Stimulated activated CD4-positive, alpha-beta T cell treated with anti-CD3 and anti-CD28 coated beads, Interleukin-12 subunit alpha, Interleukin-12 subunit beta, amount 100 ng/mL, for 24 hours (primary cell): ENCODE measurements at places on chromosomes 7 and 10.

GRCh38 chr7:29122759-29123158 is 23.6 kb downstream of the CPVL start:
- DNase-seq = no peak

DNA sequence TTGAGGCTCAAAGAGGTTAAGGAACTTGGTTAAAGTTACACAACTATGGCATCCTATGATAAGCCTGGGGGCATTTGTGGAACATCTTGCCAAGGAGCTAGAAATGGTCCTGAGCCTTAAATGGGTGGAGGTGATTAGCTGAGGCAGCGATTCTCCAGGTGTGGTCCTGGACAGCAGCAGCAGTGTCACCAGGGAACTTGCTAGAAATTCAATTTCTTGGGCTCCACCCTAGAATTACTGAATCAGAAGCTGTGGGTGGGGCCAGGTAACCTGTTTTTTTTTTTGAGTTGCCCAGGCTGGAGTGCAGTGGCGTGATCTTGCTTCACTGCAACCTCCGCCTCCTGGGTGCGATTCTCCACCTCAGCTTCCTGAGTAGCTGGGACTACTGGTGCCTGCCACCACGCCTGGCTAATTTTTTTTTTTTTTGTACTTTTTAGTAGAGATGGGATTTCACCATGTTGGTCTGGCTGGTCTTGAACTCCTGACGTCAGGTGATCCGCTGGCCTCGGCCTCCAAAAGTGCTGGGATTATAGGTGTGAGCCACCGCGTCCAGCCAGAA is 13.1 kb downstream of the RPS24 start:
- no peak for DNase-seq

GRCh38 chr7:41809940-41810576 is 107.2 kb upstream of the INHBA start:
- no peak for DNase-seq

DNA sequence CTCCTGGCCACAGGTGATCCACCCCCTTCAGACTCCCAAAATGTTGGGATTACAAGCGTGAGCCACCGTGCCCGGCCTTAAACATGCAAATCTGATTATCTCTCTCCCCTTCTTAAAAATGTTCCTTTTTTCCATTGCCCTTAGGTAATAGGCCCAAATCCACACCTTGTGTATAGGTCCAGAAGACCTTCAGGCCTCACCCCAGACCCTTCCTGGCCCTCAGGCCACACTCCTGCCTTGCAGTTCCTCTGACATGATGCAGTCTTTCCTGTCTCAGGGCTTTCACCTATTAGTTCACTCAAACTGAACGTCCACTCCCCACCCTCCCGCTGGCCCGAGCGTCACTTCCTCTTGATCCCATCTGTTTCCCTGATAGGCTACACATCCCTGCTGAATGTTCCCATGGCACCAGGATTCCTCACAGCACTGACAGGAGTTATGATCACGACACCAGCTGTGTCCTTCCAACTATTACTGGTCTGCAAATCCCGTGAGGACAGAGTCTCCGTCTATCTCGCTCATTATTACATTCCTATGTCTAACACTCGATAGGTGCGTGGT is 46.4 kb downstream of the DENND2A start:
- DNase-seq = no peak

DNA sequence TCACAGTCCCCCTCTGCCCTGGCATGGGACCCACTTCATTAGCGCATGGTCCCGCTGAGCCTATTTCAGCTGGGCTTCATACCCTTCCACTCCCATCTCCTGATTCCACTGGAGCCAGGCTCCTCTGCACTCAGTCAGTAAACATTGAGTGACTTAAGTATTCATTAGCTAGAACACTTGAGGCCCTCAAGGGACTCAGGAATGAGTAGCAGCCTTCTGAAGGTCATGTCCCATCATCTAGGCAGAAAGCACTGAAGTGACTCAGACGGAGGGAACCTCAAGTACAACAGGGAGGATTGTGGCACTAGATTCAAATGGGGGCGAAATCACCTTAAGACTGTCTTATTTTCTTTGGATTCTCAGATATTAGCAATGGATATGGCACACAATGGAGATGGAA is 186.6 kb upstream of the INHBA start:
- DNase-seq = no peak

DNA sequence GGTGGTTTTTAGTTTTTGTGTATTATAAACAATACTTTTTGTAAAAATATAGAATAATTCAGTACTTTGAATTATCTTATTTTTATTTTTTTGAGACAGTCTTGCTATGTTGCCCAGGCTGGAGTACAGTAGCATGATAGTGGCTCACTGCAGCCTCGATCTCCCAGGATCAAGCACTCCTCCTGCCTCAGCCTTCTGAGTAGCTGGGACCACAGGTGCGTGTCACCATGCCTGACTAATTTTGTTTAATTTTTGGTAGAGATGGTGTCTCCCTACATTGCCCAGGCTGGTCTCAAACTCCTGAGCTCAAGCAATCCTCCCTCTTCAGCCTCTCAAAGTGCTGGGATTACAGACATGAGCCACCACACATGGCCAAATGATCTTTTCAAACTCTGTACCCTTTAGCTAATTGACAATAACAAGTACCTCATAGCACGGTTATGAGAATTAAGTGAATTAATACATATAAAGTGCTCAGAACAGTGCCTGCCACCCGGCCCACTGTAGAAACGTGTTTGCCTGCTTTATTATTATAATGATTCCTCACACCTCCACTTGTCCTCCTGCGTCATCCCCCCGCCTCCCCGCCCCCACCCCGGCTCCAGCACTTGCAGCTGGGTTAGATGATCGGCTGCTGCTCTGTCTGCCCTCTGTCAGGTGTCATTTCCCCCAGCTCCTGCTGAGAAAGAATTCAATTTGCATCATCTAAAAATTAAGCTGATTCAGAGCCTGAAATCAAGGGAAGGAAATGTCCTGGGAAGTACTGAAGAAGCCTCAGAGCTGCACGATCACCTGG is 53.6 kb upstream of the NRF1 start:
- DNase-seq = no peak
